ENCODE measurements at places on chromosomes 6 and 20. TPM values are rescaled to one million over a fixed set of nuclear protein-coding genes. Genes with fewer than 3 reads are reported as not detected.

- H3K36me3 ChIP-seq = no peaks in the 10 kb centered on the region
- no peak overlapping the region for H3K4me3 ChIP-seq
- peak; percentile 63 for DNase-seq
- H3K4me1 ChIP-seq = peaks cover 4% of the 10 kb centered on the region
- no peaks in the 10 kb centered on the region for H3K27me3 ChIP-seq
- H3K27ac ChIP-seq = no peak overlapping the region
Observed at GRCh38 chr20:51700809-51701285, 67.3 kb downstream of the ATP9A start.

DNA sequence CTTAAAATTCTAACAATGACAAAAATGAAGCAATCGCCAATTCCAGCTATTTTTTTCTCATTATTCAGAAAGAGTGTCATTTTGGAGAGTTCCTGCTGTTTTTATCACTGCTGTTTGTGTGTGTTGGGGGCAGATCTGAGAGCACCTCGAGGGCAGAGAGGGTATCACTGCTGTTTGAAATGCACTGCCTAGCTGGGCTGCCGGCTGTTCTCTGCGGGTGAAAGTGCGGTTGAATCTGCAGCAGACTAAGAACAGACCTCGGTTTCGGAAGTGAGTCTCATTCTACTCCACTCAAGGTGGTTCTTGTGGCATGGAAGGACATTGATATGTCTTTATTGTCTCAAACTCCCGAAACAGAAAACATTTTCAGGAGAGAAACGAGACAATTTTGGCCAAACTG is 18.3 kb downstream of the INSM1 start:
- no peak for DNase-seq
- no peak overlapping the region for H3K4me3 ChIP-seq
- no peaks in the 10 kb centered on the region for H3K4me1 ChIP-seq
- H3K36me3 ChIP-seq = no peaks in the 10 kb centered on the region

DNA sequence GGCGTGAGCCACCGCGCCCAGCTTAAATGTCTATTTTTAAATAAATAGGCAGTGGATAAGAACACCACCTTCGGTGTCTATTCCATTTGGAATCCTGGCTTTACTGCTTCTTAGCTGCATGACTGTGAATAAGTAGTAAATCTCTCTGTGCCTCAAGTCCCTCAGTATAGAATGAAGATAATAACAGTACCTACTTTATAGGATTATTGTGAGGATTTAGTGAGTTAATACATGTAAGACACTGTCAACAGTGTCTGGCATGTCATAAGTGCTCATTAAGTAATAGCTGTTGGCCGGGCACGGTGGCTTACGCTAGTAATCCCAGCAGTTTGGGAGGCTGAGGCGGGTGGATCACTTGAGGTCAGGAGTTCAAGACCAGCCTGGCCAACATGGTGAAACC is 10.1 kb downstream of the TPX2 start:
- no peaks in the 10 kb centered on the region for H3K27me3 ChIP-seq
- H3K4me3 ChIP-seq = no peak overlapping the region
- no peak for DNase-seq
- H3K27ac ChIP-seq = no peak overlapping the region
- H3K4me1 ChIP-seq = peaks cover 7% of the 10 kb centered on the region

DNA sequence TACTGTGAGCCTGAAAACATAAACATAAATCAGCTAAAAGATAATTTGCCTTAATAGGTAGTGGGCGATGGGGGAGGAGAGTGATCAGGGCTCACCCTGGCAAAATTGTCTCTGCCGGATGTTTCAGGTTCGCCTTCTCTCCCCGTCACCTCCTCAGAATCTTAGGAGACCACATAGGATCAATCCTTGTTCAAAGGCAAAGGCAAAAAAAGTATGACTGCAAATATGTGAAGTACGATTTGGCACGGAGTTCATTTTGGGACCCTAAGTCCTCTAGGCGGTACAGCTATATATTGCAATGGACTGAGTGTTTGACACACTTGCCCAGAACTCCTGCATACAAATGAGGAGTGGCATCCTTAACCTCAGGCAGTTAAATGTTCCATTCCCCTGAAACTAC is 649.2 kb upstream of the FLRT3 start:
- no peaks in the 10 kb centered on the region for H3K36me3 ChIP-seq
- no peak overlapping the region for H3K27ac ChIP-seq
- H3K4me1 ChIP-seq = no peaks in the 10 kb centered on the region
- no peaks in the 10 kb centered on the region for H3K27me3 ChIP-seq
- no peak overlapping the region for H3K4me3 ChIP-seq

DNA sequence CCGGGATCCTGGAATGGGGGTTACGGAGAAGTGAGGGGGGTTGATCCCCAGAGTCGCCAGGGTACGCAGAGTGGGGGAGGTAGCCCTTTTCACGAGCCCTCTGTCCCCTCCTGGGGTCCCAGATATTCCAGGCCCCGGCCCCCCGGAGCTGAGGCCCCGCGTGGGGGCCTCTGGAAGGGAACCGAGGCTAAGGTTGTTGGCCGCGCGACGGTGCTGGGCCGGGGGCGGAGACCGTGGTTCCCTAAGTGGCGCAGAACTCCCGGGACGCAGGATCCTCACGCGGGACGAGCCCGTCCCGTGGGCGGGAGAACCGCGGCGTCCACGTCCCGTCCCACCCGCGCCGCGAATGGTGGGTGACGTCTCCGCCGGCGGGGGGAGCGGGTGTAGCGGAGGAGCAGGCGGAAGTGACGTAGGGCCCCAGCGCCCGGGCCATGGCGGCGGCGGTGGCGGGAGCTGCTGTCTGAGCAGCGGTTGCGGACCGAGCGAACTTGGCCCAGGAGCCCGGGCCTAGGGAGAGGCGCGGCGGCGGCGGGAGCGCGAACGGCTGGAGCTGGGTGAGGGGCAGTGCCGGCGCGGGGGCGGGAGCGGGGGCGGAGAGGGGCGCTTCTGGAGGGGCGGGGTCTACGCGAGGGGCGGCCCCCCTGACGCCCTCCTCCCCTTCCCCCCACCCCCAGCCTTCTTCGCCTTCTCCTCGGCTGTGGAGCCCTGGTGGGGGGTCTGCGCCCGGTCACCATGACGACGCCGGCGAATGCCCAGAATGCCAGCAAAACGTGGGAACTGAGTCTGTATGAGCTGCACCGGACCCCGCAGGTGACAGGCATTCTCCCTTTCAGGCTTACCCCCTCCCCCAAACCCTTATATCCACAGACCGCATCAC is at the start of gene RING1:
TSS of gene RING1 (plus strand) at position 410 of the 877 bp plus-strand sequence. CDS start at position 733, 323 bp downstream.
- peak within 1 kb of the TSS; percentile 96 for H3K27ac ChIP-seq
- peaks cover 16% of the 10 kb centered on the region for H3K36me3 ChIP-seq
- peak; percentile 71 for DNase-seq
- H3K4me1 ChIP-seq = peaks cover 31% of the 10 kb centered on the region

DNA sequence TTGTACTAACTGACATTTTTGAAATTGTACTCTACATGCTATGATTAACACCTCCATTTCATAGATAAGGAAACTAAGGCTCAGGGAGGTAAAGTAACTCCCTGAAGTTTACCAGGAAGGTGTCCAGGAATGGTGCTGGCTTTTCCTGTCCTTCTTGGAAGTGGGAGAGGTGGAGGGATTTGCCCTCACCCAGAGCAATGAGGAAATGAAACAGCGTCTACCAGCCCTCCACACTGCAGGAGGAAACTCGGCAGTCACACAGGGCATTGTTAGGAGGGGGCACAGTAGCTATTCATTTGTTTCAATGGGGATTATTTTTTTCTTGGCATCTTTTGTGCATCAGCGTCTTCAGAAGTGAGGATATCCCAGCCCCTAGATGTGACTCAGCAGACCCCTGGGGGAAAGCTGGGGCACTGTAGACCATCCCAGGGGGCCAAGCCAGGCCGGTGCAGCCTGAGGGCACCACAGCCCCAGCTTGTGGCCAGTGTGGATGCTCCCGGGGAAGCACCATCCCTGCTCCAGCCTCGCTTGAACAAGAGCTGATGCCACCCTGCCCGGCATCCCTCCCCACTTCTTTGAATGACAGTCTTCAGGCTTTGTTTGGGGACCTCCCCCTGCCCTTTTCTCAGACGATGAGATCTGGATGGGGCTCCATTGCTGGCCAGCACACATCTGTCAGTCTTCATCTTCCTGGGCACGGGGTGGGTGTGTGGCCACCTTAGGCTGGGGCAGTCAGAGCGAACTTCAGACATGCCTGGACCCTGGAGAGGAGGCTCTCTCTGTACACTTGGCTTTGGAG is 224.4 kb upstream of the PMEPA1 start:
- H3K27ac ChIP-seq = no peak overlapping the region
- no peaks in the 10 kb centered on the region for H3K27me3 ChIP-seq
- no peak for DNase-seq
- H3K4me1 ChIP-seq = no peaks in the 10 kb centered on the region
- no peaks in the 10 kb centered on the region for H3K36me3 ChIP-seq

DNA sequence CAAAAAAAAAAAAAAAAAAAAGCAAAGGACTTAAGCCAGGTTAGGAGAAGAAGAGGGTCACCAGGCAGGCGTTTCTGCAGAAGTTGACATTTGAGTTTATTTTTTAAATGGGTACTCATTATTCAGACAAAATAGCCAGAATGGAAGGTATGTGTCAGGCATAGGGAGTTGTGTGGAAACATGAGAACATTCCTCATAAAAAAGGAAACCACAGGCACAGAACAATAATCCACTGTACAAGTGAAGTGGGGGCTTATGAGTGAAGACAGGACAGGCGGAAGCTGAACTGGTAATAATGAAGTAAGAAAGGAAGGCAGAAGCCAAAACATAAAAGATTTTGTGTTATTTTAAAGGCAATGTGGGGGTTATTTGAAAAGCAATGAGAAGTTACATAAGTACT is 104.6 kb downstream of the EPB41L2 start:
- peaks cover 4% of the 10 kb centered on the region for H3K36me3 ChIP-seq
- H3K4me3 ChIP-seq = no peak overlapping the region
- DNase-seq = no peak
- H3K27me3 ChIP-seq = no peaks in the 10 kb centered on the region
- H3K27ac ChIP-seq = no peak overlapping the region

DNA sequence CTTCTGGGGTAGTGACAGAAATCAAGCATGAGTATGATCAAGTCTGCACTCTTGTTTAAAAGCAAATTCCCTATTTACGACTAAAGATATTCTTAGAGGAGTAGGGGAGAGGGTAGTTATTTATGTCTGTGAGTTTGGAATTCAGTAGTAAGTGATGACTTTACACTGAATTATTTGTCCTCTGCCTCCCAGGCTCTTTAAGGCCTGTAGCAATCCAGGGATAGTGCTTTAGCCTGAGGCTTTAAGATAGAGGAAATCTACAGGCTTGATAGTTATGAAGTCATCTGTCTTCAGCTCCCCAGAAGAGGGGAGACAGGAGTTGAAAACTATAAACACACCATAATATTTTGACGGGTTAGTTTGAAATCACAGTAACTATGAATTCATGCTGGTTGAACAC is 664.5 kb downstream of the EPM2A start:
- H3K27me3 ChIP-seq = no peaks in the 10 kb centered on the region
- H3K4me3 ChIP-seq = no peak overlapping the region
- DNase-seq = peak; percentile 7
- H3K36me3 ChIP-seq = no peaks in the 10 kb centered on the region

GRCh38 chr6:139659196-139659595 is 284.7 kb upstream of the CITED2 start:
- H3K36me3 ChIP-seq = no peaks in the 10 kb centered on the region
- H3K27me3 ChIP-seq = no peaks in the 10 kb centered on the region
- H3K27ac ChIP-seq = no peak overlapping the region
- no peak overlapping the region for H3K4me3 ChIP-seq
- H3K4me1 ChIP-seq = no peaks in the 10 kb centered on the region
- DNase-seq = no peak

GRCh38 chr20:11083841-11084240 is 410.0 kb upstream of the JAG1 start:
- no peak overlapping the region for H3K27ac ChIP-seq
- H3K27me3 ChIP-seq = no peaks in the 10 kb centered on the region
- H3K4me3 ChIP-seq = no peak overlapping the region
- H3K36me3 ChIP-seq = no peaks in the 10 kb centered on the region

GRCh38 chr20:61976644-61977418 is 88.8 kb downstream of the TAF4 start:
- no peak overlapping the region for H3K4me3 ChIP-seq
- no peak overlapping the region for H3K27ac ChIP-seq
- H3K27me3 ChIP-seq = no peaks in the 10 kb centered on the region
- peaks cover 5% of the 10 kb centered on the region for H3K36me3 ChIP-seq
- H3K4me1 ChIP-seq = no peaks in the 10 kb centered on the region

DNA sequence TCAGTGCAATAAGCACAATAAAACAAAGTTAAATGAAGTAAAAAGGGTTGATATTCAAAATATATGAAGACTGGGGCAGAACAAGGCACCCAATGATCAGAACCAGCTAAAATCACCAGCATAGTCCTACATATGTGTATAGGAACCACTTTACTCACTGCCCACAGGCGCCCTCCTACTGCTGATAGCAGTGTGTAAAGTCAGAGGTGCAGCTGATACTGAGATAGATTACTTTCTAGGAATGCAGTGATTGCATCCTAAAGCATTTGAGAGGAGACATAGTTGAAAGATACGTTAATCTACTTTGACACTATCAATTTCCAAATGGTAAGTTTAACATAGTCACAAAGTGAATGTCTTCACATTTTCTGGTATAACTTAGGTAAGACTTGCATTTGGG is 161.1 kb upstream of the MCHR2 start:
- DNase-seq = no peak
- no peak overlapping the region for H3K27ac ChIP-seq
- H3K4me1 ChIP-seq = no peaks in the 10 kb centered on the region
- peaks cover 2% of the 10 kb centered on the region for H3K27me3 ChIP-seq
- no peak overlapping the region for H3K4me3 ChIP-seq

- no peaks in the 10 kb centered on the region for H3K36me3 ChIP-seq
- H3K27ac ChIP-seq = no peak overlapping the region
- H3K27me3 ChIP-seq = peaks cover 14% of the 10 kb centered on the region
- no peak overlapping the region for H3K4me3 ChIP-seq
- peaks cover 29% of the 10 kb centered on the region for H3K4me1 ChIP-seq
Observed at GRCh38 chr20:2817341-2817726, 1.2 kb downstream of the TMEM239 start.

DNA sequence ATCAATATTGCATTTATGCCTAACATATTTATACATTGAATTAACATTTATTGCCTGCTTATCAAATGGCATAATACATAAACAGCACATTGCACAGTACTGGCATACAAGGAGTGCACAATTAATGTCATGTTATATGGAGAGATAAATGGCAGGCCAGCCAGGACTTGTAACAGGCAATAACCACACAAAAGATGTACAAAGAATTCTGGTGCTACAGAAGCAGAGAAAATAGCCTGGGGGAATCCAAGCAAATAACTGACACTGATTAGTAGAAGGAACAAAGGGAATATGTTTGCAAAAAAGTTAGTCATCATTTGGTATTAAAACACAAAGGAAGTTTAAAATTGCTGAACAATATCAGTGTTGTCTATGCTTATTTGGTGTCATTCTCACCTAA is 27.3 kb downstream of the COL21A1 start:
- H3K27me3 ChIP-seq = no peaks in the 10 kb centered on the region
- H3K4me1 ChIP-seq = no peaks in the 10 kb centered on the region
- no peaks in the 10 kb centered on the region for H3K36me3 ChIP-seq
- no peak for DNase-seq
- no peak overlapping the region for H3K4me3 ChIP-seq
- no peak overlapping the region for H3K27ac ChIP-seq

GRCh38 chr6:28134015-28134414 is 7.7 kb upstream of the ZKSCAN8 start:
- peaks cover 4% of the 10 kb centered on the region for H3K4me1 ChIP-seq
- H3K27ac ChIP-seq = no peak overlapping the region
- peak; percentile 26 for DNase-seq
- no peaks in the 10 kb centered on the region for H3K27me3 ChIP-seq
- H3K4me3 ChIP-seq = no peak overlapping the region

Gene BMP6
- total RNA-seq = under 0.01 TPM

Gene ELOVL5
- total RNA-seq = 67.7 TPM

Gene KIF6
- total RNA-seq = 0.83 TPM

Gene SEL1L2
- total RNA-seq = not detected
